ENCODE measurements at places on chromosomes 1 and 21.

- DNase-seq: no peak
Observed at GRCh38 chr1:6183520-6183989, 3.4 kb upstream of the CHD5 start.

DNA sequence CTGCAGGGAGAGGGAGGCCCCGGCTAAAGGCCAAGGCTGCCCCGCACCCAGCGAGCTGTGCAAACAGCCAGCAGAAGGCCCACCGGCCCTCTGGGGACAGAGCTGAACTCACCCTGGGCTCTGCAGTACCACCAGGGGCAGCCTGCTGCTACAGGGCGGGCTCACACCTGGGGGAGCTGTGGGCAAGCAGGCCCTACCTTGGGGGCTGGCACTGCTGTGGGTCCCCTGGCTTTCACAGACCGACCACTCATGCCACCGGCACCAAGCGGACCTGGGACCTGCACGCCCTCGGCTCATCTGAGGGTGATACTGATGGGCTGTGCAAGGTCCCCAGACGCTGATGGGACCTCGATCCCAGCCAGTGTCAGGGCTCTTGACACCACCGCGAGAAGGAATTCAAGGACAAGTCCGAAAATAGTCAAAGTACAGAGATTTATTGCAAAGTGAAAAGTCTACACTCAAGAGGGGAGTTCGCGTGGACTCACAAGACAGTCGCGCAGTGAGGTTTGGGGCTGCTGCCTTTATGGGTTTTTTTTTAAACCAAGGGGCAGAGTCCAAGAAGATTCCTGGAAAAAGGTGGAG, 61.0 kb upstream of the ADARB1 start:
- DNase-seq: no peak

DNA sequence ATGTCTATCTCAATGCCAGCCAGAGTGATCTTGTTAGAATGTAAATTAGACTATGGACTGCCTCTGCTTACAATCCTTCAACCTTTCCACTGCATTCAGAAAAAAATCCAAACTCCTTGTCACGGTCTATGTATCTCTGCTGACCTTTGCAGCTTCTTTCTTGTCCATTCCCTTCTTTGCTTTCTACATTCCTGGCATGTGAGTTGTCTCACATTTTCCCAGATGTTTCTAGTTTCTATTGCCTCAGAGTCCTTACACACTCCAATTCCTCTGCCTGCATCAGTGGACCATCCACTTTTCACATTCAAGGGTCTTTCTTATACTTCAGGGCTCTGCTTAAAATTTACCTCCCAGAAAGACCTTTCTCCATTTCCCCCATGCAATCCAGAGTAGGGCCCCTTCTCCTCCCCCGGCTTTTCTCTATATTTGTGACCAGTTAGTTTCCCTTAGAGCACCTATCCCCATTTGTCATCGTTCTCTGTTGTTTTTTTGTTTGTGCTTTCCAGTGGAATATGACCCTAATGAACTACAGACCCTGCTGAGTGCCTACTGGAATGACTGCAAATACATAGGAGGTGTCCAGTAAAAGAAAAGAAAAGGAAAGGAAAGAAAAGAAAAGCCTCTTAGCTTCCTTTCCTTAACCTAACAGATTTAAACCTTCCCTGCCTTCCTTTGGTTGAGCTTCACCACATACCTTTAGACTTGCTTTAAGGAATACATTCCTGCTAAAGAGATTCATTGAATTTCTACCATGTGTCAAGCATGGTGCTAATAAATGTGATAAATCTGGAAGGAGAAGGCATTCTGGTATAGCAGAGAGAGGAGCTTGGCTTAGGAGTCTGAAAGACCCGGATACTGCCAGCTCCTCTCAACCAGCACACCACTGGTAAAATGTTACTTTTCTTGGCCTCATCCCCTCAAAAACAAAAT, 102.0 kb downstream of the DIRAS3 start:
- no peak for DNase-seq

GRCh38 chr21:29301691-29302090, 3.0 kb downstream of the BACH1 start:
- no peak for DNase-seq

DNA sequence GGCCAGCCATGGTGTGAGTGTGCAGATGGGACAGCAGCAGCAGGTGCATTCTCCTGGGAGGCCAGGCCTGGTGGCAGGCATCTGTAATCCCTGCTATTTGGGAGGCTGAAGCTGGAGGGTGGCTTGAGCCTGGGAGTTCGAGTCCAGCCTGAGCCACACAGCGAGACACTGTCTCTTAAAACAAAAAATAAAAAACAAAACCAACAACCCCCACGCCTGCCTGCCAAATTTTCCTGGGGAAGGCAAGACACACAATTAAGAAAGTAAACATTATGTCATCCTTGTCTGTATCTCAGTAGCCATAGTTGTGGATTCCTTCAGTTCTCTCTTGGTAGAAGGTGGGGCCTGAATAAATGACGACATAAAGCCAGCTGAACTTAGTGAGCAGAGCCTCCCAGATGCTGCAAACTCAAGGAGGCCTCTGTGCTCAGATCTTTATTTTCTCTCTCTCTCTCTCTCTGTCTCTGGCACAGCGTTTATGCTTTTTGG, 57.6 kb upstream of the CD34 start:
- DNase-seq: no peak

Data from activated effector memory CD4-positive, alpha-beta T cell treated with anti-CD3 and anti-CD28 coated beads, Interleukin-2, amount 50 U/mL, for 16 hours (primary cell).